Tibial artery (tissue), 4 donors: ENCODE measurements at places on chromosomes 7 and 10.

GRCh38 chr7:34307540-34307939 lies 350.5 kb upstream of the NPSR1 start:
- no peak for DNase-seq

DNA sequence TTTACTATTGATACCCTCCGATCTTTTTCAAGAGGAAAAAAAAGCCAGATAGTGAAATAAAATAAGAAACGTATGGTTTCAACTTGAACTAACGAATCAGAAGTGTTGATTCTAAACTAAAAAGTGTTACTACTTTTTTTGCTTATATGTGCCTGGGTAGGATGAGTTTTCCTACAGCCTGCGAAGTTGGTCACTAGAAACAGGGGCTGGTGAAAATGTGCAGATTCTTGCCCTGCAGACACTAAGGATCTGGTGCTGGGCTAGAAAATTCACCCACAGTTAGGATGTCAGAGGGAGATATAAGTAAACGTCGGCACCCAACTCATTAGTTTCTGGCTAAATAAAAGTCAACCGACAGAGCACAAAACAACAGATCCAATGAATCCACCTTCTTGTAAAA lies 298.7 kb upstream of the NFE2L3 start:
- no peak for DNase-seq

DNA sequence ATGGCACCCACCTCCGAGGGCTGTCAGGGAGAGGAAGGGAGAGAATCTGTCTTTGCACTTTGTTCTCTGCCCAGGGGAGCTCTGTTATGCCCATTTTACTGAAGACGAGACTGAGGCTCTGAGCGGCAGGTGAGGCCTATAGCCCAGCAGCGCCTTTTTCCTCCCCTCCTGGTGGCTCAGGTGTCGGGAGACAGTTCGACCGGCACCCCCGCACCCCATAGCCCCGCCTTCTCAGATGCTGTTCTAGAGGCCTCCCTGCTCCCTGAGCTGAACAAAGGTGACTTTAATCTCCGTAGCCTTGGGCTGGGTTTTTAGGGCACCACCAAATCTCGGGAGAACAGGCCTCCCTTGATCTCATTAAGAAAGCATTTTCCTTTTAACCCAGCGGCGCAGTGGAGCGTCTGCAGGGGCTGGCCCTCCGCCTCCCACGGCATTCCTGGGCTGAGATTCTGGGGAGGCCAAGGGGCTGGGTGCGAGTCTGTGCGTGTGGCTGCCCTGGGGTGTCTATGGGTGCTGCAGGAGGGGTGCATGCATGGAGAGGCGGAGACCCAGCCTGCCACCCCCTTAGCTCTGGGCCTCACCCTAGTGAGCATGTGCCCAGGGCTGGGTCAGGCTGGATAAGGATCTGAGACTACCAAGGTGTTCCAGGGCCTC lies 3.3 kb downstream of the LFNG start:
- no peak for DNase-seq

DNA sequence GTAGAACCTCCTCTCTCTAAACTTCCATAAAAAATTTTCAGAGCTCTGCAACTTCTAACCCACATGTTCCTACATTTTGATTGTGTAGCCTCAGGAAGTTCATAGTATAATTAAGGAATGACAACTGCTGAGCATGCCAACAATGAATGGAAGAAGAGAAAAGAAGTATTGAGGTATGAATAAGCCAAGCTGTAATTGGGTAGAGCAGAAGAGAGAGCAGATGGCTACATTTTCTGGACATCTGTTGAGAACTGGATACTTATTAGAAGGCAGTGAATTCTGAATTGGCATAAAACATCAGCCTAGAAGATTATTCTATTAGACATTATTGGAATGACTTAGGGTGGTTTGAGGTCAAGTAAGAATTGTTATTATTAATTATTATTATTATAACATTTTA lies 728.3 kb upstream of the PHF14 start:
- DNase-seq = no peak

DNA sequence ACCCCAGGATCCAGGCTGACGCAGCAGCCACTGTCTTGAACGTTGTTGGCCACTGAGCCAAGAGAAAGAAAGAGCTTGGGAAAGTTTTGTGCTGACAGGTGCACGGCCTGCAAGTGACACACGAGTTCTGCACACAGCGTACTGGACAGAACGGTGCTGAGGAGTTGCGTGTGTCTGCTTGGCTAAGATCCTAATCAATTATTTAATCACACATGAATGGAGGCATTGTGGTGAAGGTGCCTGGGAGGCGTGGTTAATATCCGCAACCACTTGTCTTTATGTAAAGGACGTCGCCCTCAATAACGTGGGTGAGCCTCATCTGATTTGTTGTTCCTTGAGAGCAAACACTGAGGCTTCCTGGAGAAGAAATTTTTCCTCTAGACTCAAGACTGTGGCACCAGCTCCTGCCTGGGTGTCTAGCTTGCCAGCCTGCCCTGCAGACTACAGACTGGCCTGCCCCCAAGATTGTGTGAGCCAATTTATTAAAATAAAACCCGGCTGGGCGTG lies 16.6 kb upstream of the GNA12 start:
- no peak for DNase-seq

DNA sequence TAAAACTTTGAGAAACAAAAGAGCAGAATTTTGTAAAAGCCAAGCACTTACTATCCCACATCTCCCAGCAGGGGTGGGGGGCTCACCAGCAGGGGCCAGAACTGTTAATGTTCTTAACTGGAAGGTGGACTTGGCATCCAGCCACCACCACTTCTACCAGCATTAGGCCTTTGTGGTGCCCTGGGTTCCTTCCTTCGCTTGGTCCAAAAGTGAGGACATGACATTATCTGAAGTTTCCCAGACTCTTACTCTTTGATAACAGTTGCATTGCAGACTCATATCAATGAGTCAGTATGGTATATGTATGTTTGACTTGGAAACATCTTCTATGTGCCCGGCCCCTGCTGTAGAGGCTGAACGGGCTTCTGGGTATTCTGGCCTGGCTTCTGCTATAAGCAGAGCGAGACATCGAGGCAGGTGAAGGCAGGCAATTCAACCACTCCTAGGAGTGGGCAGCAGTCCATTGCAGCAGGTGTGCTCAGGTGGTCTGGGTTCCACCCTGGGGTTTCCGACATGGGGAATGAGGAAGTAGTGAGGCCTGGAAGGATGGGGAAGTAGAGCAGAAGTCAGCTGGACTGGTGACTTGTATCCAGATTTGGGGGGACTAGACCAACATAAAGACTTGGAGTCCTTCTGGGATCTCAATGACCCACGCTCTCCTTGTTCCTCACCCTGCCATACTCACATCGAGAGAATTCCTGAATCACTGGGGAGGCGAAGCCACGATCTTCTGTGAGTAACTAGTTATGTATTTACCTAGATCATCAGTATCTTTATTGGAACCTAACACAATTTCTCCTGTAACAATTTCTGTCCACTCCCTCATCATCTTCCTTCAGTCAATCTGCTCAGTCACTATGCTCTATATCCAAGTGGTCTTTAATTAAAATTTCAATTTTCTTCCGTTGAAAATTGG lies 4.1 kb downstream of the ZNF777 start:
- DNase-seq = no peak

GRCh38 chr7:158586499-158587161 lies 993 bp downstream of the PTPRN2 start:
- DNase-seq = no peak

GRCh38 chr7:4261601-4261960 lies 420.5 kb upstream of the FOXK1 start:
- DNase-seq = no peak

DNA sequence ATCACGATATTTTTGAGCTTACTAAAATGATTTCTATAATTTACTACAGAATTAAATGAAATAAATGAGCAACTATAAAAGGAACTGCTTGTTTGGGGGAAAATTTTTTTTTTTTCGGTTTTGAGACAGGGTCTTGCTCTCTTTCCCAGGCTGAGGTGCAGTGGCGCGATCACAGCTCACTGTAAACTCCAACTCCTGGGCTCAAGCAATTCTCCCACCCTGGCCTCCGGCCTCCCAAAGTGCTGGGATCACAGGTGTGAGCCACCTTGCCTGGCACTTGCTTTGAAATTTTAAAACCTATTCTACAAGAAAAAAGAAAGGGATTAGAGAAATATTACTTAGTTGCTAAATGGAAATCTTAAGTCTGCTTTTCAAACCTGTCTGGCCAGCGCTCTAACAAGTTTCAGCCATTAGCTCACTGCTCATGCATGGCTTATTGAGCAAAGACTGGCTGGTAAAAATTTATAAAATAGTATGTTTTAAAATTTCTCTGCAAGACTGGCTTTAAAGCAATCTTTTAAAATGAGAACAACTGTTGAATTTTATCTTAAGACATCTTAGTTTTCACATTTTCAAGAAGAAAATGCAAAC lies 144.0 kb downstream of the ATE1 start:
- no peak for DNase-seq
